ENCODE measurements at places on chromosomes 7 and 10.

- no peak for DNase-seq
Observed at GRCh38 chr10:113743594-113743993, 7.9 kb upstream of the PLEKHS1 start.

DNA sequence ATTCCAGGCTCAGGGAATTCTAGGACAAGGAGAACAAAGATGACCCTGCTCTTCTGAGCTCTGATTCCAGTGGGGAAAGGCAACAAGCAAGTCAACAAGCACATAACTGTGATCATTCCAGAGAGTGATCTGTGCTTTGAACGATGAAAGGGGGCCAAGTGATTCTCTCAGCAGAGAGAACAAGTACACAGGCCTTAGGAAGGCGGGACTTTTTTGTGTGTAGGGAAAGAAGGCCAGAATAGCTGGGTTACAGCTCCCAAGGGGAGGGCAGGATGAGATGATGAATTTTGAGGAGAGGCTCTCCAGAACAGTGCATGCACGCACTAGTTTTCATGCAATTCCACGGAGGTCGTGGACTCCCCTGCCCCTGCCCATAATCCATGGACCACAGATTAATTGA, 565.2 kb downstream of the SDK1 start:
- no peak for DNase-seq

DNA sequence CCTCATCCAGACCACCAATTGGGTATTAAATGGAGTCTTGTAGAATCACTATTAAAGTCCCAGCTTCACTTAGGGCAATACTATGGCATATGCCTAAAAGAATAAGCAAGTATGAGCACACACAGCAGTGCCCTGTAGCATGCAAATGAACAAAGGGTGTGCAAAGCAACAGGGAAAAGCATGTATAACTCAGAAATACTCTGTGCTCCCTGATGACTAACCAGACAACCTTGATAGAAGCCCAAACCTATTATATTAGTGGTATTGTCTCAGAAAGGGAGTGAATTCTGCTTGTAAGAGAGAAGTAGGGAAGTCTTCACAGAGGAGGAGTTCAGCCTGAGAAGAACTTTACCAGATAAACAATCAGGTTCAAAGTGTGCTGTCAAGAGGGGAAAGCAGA, 131.2 kb downstream of the DGKI start:
- DNase-seq: no peak

DNA sequence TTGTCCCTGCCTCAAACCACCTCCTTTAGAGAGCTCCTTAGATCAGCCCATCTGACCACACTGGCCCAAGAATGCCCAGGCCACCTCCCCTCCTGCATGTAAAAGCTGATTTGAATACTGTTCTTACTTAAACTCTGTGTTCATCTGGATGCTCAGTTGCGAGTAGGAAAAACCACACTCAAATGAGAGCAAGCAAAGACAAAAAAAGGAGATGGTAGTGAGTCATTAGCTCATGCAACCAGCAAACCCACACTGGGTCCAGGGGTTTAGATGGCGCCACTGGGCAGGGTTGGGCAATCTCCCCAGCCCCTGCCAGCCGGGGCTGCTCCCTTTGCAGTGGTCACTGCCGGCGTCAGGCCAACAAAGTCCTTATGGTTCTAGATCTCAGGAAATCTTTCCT, 32.7 kb downstream of the TSPAN15 start:
- no peak for DNase-seq

- DNase-seq: no peak
Observed at GRCh38 chr10:120480848-120481247, 23.8 kb downstream of the PLPP4 start.

DNA sequence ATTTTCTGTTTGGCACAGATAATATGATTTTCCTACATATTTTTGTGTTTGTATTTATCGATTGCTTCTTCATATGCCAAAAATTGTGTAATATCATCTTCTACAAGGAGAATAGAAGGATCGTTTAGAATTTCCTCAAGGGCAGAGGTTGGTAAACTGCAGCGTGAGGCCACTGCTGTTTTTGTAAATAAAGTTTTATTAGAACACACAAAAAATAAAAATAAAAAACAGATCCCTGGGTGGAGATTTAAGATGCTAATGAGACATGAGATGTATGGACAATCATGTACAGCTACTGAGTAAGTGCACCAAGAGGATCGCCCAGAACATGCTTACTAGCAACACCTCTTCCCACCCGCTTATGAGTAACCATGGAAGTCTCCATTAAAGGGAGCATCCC, 9.6 kb downstream of the LYZL2 start:
- DNase-seq: no peak

- DNase-seq: no peak
Observed at GRCh38 chr10:7094781-7095180, 316.1 kb downstream of the SFMBT2 start.

- DNase-seq: no peak
Observed at GRCh38 chr10:100634034-100634433, 98.3 kb downstream of the HIF1AN start.
